ENCODE measurements at places on chromosomes 3 and 15. TPM values are rescaled to one million over a fixed set of nuclear protein-coding genes. Genes with fewer than 3 reads are reported as not detected.

Gene HRG
- not detected for total RNA-seq

Gene CMTM8
- 0.78 TPM for total RNA-seq

Gene TRH
- total RNA-seq = 0.20 TPM

Gene SPCS1
- 64.1 TPM for total RNA-seq

Gene HTD2
- total RNA-seq = 11.4 TPM
